EL (cell line): ENCODE measurements at places on chromosomes 4 and X.

DNA sequence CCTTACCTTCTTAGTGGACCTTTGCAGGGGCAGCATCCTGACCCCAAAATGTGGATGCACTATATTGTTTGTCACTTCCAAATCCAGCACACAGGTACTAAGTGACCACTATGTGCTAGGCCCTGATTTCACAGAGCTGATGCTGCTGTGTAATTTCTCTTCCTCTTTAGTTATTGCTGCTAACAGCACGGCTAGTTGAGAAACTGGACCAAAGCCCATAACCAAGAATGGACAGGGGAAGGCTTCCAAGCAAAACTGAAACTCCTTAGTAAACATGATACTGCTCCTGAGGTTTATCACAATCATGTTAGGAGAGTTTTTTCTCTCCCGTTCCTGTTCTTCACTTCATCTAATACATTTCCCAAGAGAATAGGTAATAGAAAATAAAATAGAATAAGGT, 172.9 kb upstream of the TTC29 start:
- DNase-seq: no peak

DNA sequence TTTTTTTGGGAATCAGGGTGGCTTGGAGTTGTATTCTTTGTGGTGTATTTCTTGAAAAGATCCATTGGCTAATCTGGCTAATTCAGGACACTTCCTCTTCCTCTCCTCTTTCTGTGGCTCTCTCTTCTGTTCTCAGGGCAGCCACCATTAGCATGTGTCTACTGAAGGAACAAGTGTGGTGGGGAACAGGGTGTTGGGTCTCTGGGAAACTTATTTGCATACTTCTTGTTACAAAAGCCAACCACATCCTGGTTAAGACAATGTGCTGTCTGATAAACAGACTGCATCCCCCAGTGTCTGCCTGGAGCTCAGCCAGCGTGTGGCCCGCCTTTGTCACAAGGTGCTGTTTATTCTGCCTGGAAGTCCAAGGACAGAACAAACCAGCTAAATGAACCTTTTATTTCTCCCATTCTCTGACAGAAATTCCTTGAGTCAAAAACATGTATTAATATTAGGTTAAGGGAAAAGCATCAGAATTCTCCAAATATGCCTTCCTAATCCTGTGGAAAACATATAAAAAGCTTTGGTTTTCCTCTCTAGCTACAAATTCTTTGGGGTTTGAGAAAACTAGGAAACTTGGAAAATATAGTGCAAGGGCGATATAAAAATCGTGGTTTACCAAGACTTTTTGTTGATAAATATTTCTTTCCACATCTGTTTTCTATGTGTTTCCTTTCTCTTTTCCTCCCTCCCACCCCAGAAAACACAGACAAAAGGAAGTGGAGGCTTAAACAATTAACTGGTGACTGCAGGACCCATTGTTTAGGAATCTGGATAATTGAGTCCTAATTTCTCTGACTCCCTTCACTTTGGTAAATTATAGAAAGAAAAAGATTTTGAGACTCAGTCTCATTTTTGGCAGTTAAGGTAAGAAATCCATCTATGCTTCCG, 203.6 kb downstream of the SPRY1 start:
- no peak for DNase-seq

- no peak for DNase-seq
Measured at GRCh38 chrX:40144576-40144975, 46.8 kb upstream of the BCOR start.

DNA sequence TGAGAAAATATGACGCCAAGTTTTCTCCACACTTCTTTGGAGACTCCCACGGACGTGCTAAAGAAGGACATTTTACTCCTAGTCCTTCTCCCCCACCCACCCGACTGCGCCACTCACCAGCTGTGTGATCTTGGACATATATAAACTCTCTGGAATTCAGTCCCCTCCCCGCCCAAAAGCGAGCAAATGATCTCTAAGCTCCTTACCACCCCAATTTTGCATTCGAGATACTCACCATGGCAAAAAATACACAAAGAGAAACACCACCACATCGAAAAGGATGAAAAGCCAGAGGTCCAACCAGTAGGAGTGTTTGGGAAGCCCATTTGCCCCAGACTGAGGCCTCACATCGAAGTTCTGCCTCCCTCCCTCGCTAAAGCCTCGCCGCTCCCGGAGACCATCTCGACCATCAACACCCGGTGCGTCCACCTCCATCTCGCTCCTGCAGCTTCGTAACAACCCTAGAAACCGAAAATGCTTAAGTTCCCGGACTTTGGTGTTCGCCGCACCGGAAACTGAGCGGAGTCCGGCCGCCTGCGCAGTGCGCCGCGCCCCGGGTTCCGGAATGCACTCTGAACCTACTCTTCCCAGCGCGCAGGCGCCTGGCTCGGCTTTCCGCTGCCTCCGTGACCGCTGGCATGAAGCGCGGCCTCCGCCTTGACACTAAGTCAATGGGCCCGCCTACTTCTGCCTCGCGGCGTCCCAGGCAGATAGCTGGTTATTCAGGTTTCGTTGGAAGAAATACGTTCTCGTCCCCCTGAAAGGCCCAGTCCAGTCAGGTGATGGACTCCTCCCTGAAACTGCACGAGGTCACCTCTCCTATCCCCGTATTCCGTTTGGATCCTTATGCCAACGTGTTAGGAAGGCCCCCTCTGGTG, 21.6 kb downstream of the FABP2 start:
- DNase-seq: peak; percentile 94

GRCh38 chr4:71841336-71841735, 57.5 kb upstream of the GC start:
- peak; percentile 1 for DNase-seq

GRCh38 chr4:42401171-42401570, 3.9 kb downstream of the SHISA3 start:
- no peak for DNase-seq

- DNase-seq: no peak
Measured at GRCh38 chrX:109399831-109400230, 82.1 kb downstream of the GUCY2F start.

DNA sequence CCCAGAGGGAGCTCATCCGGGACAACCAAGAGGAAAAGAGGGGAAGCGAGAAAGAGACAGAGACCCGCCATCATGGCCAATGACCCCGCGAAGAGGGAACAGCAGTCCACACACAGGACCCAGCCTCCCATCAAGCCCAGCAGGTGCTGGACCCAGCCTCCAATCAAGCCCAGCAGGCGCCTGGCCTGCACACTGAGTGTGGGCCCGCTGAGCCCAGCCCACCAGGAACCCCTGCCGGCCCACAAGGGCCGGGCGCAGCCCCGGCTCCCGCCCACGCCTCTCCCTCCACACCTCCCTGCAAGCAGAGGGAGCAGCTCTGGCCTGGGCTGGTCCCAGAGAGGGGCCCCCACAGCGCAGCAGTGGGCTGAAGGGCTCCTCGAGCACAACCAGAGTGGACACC, 391.1 kb downstream of the IDS start:
- DNase-seq: no peak

GRCh38 chr4:112860830-112861690, 188.4 kb upstream of the ANK2 start:
- no peak for DNase-seq

DNA sequence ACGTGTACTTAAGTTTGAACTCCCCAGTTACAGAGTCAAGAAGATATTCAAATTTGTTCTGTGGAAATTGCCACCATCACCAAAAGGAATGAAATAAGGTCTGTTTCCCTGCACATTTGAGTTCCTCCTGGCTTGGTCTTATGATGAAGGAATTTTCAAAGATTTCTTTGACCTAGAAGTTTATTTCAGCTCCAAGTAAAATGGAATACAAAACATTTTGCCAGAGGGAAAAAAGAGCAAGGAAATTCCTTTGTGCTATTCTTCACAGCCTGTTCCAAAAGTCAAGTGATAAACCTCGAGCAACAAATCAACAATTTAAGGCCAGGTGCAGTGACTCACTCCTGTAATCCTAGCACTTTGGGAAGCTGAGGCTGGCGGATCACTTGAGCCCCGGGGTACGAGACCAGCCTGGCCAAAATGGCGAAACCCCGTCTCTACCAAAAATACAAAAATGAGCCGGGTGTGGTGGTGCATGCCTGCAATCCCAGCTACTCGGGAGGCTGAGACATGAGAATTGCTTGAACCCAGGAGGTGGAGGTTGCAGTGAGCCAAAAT, 3.4 kb downstream of the NKRF start:
- no peak for DNase-seq

DNA sequence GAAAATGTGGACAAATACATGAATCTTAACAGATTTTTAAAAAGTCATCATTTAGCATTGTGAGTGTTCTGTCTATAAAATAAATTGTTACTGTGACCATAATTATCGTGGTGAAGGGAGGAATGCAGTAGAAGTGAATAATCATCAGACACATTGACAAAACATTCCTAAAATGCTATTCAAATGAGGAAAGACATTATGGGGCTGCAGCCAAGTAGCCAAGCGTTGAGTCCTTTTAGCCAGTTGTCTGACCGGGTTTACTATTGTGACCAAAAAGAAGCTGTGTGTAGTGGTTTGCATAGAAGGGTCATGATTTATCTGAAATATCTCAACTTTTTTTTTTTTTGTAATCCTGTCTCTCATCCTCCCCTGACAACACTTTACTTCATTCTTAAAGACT, 19.5 kb downstream of the WWC2 start:
- DNase-seq: peak; percentile 96

DNA sequence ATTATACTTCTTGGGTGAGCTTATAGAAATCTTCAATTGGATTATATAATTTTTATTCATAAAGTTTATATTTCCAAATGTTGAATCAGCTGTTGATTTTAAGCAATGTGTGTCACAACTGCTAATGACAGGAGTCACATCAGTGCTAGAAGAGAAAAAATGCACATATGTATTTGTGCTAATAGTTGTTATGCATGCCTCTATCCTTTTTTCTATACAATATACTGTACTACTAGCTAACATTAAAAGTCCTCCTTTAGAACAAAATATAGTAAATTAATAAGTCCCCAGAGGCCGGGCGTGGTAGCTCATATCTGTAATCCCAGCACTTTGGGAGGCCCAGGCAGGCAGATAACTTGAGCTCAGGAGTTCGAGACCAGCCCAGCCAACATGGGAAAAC, 23.7 kb upstream of the HNRNPD start:
- DNase-seq: no peak

GRCh38 chr4:22334155-22334554, 181.7 kb downstream of the ADGRA3 start:
- no peak for DNase-seq

DNA sequence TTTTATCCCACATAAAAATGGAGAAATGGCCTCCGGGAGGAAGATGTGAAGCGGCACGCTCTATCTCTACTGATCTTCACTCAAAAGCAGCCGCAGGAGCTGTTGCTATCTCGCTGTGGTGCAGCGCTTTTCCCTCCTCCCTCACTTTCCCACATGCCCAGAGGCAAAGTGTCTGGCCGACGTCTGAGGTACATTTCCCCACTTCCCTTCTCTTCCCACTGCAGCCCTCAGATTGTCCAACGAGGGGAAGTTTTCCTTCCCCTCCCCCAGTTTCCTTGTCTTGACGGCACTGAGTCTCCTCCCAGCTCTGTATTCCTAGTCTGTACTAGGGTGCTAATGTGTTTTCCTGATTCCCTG, 660 bp upstream of the COL25A1 start:
- peak; percentile 44 for DNase-seq

DNA sequence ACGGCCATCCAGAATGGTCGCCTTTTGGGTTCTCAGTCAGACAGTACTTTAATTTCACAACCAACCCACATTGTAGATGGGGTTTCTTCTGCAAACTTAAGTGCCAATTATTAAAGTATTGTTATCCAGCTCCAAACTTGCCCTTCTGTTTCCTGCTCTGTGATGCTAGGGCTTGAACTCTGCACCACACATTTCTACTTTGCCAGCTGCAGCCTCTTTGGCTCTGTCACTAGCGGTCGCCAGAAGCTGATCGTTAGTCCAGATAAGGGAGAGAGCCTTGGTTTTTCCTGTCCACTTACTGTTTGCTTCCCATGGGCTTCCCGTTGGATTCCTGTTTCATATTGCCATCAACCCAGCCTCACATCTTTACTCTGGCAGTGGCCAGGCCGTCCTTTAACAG, 196.6 kb downstream of the ASB9 start:
- DNase-seq: no peak

GRCh38 chrX:11462136-11462535, 168.9 kb downstream of the AMELX start:
- DNase-seq: no peak

DNA sequence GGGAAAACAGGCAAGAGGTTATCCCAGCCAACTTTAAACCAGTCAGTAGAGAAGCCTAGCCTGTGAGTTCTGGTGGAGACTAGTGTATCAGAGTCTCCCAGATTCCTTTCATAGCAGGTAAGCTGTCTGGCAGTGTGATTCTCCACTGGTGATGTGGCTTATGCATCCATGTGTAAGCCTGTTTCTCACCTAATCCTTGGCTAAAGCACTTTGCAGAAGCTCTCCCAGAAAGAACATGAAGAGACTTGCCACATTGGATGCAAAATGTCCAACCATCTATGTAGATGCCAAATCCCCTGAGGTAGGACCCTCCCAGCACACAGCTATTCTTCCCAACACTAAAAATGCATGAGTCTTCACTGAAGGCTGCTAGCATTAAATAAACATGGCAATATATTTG, 111.7 kb downstream of the CHRNA9 start:
- no peak for DNase-seq

DNA sequence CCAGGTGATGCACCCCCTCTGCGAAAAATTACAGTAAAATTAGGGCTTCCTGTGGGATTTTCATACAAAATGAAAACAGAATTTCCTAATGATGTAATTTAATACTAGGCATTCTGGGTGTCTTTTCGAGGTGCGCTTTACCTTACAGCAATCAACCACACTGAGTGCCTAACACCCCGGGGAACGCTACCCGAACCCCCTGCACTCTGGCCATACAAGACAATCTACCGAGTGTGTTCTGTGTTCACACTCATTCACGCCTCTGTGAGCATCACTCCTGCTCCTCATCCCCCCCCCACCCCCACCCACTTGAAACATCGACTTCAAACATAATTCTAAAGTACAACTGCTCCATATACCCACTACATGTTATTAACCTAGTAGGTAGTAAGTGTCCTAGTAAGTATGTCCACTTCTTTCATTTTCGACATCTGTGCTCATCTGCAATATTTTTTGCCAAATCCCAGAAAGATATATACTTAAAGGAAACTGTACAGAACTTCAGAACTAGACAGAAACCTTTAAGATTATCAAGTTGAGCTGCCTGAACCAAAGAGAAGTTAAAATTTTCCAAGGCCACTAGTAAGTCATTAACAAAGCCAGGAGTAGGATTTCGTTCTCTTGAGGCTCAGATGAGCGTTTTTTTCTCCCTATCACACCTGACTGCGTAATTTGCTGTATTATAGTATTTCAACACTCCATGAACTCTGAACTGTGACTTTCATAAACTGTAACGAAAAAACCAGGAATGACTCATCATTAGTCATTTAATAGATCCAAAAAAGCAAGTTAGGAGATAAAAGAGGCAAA, 80.0 kb downstream of the FAT1 start:
- DNase-seq: peak; percentile 65

DNA sequence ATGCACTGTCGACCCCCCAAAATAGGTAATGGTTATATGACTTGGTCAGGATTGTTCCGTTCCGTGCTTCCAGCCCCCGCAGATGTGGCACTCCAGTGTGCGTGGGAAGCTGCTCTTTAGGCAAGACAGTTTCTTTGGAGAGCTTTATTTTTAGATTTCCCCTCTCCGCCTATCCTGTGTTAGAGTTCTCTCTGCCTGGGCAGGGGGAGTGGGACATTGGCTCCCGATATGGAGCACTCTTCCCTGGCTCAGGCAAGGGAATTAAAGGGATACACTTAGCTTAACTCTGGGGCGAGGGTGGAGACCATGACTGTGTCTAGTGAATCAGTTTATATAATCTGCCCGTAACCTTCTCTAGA, 36.0 kb downstream of the DLG3 start:
- DNase-seq: no peak
